Renal cortical epithelial cell (primary cell): ENCODE measurements at places on chromosomes 13 and 19.

DNA sequence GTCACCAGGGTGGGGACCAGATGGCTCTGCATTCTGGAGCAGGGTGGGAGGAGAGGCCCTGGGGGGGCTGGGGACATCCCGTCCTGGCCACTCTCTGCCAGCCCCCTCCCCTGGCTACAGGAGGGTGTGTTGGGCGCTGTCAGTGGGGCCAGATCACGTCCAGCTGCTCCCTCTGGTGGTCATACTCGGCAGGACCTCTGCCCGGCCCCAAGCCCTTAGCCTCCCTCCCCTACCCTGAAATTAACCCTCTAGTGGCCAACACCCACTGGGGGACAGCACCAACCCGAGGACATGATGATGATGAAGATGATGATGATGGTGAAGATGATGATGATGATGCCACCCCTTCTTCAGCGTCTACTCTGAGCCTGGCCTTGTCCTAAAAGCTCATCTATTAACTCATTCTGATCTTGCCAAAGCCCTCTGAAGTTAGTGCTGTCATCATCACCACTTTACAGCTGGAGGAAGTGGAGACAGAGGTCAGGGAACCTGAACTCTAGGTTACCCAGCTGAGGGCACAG is 590 bp upstream of the LGI4 start:
- peak; percentile 23 for DNase-seq

GRCh38 chr13:110047496-110047895 is 259.5 kb downstream of the COL4A1 start:
- peak; percentile 99 for DNase-seq

DNA sequence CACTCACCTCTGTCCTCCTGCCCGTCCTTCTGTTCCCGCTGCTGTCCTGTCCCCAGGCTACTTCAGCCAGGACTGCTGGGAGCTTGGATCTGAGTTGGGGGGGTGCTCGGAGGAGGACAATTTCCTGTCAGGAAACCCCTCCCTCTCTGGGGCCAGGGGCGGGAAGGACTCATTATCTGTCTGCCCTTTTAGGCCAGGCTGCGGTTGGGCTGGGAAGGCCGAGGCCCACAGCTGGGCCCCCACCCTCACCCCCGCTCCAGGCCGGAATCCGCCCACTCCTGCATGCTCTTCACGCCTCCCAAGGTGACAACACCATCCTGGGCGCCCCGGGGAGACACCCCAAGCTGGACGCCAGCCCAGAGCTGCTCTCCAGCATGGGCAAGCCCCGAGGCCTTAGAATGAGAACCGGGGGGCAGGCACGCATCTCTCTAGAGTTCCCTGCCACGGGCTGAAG is at the start of gene EXOC3L2:
TSS of gene EXOC3L2 (minus strand) at position 74 of the 454 bp plus-strand sequence. CDS start 6,362 bp downstream, outside the sequence.
- no peak for DNase-seq

DNA sequence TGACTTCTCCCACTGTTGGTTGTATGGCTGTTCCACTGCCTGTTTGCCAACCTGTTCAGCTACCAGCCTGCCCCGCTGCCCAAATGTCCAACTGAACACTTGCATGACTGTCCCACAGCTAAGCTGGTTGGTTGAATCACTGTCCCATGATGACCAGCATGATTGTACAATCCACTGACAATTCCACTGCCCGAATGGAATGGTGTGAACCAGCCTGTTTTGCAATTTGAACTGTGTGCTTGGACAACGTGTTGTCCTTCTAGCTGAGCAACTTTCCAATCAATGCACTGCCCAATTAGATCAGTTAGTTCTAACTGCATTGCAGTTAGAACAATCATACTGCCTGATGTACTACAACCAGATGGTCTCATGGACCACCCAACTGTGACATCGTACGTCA is 8.7 kb downstream of the ADAMTS10 start:
- DNase-seq, result no peak

GRCh38 chr19:16508546-16508945 is 12.4 kb downstream of the C19orf44 start:
- DNase-seq, result no peak

DNA sequence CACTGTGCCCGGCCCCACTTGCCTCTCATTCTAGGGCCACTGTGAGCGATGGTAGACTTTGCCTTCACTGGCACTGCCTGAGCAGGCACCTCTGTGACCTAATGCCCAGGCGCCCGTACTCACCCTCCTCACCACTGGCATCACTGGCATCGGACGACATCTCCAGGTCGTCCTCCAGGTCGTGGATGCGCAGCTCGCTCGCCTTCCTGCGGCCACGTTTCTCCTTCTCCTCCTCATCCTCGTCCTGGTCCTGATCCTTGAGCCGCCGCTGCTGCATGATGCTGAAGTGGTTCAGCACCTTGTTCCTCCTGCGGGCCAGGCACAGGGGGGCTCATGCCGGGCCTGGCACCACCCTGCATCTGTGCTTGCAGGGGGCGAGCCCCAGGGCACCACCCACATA is 7.5 kb upstream of the PSPN start:
- no peak for DNase-seq
